Neuronal stem cell (in vitro differentiated cells): ENCODE measurements at places on chromosomes 11 and 22.

DNA sequence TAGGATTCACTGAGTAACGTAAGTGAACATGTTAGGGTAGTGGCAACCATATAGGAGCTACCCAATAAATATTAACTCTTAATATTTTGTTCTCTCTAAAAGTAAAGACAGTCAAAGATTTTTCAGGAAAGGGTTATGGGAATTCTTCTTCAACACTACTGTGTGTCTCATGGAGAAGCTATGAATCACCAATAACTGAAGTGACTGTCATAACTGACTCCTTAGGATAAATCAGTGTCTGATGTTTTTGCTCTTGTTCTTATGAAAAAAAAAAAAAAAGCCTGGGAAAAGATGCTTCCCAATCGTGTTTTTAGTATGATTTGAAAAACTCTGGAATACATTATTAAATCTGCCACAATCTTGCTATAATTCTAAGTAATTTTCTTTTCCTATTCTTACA lies 111.2 kb upstream of the CEP126 start:
- DNase-seq, result no peak

GRCh38 chr11:86014221-86014620 lies 54.7 kb downstream of the PICALM start:
- no peak for DNase-seq

DNA sequence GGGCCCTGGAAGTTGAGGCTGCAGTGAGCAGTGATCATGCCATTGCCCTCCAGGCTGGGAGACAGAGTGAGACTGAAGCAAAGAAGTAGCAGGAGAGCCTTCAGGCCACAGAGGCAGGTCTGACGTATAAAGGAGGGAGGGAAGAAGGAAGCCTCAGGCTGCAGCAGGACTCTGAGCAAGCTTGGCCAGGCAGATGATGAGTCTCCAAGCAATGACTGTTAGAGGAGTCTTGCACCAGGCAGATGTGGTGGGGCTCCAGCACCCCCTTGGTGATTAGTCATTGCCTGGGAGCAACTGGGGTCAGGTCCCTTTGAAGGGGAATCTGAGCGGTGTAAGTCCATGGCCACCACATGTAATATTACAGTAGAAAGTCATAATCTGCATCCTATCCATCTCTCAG lies 36.6 kb upstream of the NFAM1 start:
- no peak for DNase-seq

- peak; percentile 81 for DNase-seq
Observed at GRCh38 chr11:123741159-123742030, at the start of gene ZNF202. TSS of gene ZNF202 (minus strand) at chr11:123741660. CDS start at chr11:123730888, 10,772 bp downstream.

DNA sequence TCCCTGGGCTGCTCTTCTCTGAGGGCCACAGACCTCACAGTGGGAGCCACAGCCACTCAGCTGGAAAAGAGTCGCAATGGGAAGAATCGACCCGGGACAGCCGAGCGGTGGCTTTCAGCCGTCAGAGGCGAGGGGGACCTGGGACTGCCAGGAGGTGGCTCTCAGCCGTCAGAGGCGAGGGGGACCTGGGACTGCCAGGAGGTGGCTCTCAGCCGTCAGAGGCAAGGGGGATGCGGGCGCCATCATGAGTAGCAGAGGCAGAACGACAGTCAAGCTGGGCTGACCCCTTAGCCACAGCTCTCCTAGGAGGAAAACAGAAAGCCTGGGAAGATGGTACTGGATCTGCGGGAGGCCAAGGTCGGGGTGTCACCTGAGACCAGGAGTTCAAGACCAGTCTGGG lies 14.9 kb upstream of the MUC2 start:
- DNase-seq, result no peak

DNA sequence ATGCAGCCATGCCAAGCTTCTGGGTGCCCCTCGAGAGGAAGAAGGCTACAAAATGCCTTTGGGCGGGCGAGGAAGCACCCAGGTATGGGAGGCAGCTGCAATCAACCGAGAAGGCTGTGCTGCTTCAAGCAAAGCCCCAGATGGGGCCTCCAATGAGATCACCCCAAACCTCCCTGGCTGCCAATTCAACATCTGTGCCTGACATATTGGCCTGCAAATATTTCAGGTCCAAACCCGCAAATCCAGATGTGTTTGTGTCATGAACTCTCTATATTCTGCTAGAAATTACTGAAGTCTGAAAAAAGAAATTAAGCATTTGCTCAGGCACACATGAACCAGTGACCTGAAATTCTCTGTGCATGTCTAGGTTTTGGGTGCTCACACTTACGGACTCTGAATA lies 78.8 kb upstream of the RCN1 start:
- no peak for DNase-seq

GRCh38 chr22:38294193-38294592 lies 21.4 kb upstream of the TMEM184B start:
- DNase-seq, result no peak

DNA sequence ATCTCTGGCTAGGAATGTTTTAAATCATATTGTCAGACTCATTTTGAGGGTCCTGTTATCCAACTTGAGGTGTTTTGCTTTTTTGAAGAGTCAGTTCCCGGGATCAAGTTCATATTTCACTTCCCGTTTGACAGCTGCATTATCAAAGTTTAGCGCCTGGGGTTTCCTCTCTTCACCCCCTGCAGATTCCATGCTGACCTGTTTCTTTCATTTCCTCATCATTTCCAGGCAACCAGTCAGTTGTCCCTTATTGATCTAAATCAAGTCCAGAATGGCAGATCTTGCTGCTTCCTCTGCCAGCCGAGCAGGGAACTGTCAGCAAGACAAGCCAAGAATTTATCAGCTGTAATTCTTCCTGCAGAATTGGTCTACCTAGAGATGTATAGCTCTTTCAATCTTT lies 197.6 kb upstream of the SYN3 start:
- DNase-seq, result no peak

- DNase-seq, result no peak
Observed at GRCh38 chr11:35365961-35366360, 53.4 kb downstream of the SLC1A2 start.

DNA sequence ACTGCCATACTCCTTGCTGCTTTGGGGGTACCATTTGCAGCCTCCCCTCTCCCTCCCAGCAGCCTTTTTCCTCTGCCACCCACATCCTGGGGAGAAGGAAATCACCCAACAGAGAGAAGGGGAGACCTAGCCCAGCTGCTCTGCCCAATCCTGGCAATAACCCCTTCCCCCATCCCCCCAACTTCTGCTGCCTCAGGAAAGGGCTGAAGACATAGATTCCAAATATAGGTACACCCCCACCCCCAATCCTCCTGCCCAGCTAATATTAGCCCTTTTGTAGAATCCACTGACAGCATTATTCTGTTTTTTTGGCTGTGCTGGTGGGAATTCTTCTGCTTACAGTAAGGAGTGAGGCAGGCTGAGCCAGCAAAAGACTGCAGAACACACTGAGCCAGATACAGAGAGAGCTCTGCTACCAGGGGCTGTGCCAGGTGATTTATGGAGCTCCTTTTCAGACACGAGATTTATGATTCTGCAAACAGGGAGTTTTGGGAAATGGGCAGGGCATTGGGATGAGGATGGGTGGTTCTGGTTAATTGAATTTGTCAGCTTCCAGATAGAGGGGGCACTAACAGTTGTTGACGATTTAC lies 164.0 kb downstream of the TENM4 start:
- DNase-seq, result no peak

DNA sequence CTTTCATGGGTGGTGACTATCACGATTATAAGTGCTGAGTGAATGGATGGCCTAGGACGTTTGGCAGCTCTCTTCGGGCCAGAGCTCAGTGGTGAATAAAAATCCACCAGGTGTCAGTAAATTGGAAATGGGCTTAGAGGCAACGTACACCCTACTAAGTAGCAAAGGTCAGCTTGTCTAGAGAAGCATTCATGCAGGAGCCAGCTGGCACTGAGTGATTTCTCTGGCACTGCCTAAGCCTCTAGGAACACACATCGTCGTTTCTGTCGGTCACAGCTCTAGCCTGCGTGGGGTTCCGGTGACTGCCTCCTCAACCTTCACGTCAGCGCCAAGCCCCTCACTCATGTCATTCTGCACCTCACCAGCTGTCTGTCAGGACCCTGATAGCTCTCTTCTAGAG lies 192.4 kb upstream of the NTM start:
- no peak for DNase-seq

DNA sequence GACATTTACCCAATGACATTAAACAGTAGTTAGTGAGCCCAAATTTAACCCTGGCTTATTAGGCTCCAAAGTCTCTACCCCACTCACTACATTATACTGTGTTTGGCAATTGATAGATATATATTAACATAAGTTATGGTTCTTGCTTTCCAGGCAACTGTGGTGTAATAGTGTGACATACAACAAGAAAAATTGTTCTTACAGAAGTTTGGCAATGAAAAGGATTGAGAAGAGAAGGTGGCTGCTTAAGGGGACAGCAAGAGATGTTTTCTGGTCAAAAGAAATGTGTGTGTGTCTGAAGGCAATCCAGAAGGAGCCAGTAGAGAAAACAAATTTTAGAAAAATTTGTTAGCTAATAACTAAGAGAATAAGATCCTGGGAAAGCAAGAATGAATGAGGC lies 132.4 kb downstream of the SWAP70 start:
- DNase-seq, result no peak

DNA sequence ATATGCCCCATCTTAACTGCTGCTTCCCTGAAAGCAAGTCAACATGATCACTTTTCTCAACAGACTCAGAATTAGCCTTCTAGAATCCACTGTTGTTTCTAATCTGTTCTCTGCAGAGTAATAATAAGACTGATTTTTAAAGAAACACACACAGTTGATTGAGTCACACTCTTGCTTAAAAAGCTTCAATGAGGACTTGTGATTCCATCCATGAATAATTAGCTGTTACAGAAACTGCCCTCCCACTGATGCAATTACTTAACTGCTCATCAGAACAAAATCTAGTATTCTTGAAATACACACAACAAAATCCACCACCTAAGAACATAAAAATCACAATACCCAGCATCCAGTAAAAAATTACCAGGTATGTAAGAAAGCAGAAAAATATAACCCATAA lies 100.5 kb upstream of the TIMP3 start:
- no peak for DNase-seq
